ENCODE measurements at places on chromosomes 3 and 15.

DNA sequence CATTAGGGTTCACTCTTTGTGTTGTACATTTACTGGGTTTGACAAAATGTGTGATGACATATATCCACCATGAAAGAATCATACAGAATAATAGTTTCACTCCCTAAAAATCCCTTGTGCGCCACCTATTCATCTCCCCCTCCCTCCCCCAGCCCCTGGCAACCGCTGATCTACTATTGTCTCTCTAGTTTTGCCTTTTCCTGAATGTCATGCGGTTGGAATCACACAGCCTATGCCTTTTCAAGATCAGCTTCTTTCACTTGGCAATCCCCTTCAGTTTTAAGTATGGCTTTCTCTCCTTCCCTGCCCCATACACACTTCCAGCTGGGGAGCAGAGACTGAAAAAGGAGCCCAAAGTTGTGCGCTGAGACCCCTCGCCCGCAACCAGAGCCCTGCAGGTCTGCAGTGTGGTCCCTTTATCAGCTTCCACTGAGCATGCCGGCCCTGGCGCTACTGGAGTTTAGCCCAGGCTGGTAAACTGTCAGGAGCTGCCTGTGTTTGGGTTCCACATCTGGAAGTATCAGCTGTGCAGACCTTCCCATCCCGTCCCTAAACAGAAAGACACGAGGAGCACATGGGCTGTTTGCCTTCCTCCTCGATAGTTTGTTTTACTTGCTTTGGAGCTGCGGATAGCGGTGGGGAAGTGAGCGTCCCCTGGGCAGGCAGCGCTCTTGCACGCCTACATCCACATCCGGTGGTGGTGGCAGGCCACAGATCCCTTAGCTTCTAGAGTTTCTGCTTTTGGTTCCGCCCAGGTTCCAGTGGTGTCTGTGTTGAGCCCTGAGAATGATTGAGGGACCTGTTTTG lies 12.3 kb downstream of the BOC start:
- DNase-seq: no peak

DNA sequence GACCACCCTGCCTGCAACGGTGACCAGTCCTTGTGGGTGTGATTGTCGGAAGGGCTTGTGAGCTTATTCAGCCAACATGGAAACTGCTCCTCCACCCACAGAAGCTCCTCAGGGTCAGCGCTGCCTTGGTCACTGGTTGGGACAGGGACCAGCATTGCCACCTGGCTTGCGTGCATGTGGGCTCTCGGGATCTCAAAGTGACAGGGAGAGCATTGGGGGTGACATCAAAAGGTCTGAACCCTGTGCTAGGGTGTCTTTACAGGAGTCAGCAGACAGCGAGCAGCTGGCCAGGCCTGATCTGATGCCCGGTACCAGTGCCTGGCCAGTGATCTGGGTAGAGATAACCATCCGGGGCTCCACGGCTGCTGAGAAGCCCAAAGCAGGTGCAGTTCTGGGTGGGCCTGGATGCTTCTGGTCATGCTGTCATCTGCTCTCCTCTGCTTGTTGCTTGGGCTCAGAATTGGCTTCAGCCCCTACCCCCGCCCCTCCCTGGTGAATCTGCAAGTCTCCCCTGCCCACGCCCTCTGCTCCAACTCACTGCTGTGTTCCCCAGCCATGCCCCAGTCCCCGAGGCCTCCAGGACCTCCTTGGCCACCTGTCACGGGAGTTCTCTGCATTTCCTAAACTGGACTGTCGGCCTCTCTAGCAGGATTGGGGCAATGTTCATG lies 134.8 kb downstream of the NSMCE3 start:
- DNase-seq: no peak

GRCh38 chr3:50436114-50436674 lies 67.2 kb downstream of the CACNA2D2 start:
- DNase-seq: peak; percentile 73

DNA sequence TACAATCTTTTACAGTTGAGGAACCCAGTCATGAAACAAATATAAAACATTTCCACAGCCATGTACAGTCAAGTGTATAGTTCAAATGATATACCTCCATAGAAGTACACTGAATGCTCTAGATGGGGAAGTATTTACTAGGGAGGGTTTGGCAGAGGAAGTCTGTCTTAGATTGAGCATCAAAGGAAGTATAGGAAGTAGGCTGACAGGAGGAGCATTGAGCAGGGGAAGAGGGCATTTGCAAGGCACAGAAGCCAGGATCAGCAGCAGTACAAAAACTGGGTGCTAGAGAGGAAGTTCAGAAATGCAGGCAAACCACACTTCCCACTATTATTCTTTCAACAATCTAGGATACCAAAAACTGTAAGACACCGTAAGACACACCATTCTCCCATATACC lies 122.6 kb downstream of the ANO10 start:
- DNase-seq: no peak

DNA sequence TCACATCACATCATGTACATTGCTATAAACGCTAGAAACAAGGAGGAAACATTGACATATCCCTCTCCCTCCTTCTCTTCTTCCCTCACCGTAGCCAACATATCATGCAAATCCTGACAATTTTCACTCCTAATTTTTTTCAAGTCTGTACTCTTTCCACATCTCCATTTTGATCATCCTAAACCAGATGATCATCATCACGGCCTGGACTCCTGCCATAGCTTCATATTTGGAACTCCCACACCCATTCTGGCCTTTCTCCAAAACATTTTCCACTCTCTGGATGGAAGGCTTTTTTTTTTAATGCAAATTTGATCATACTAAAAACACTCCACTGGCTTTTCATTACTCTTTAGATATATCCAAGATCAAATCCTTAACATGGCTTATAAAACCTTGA lies 248.0 kb upstream of the CNTN3 start:
- DNase-seq: no peak

- DNase-seq: no peak
These were observed 142.0 kb downstream of the NAALADL2 start for GRCh38 chr3:175001091-175001490.

DNA sequence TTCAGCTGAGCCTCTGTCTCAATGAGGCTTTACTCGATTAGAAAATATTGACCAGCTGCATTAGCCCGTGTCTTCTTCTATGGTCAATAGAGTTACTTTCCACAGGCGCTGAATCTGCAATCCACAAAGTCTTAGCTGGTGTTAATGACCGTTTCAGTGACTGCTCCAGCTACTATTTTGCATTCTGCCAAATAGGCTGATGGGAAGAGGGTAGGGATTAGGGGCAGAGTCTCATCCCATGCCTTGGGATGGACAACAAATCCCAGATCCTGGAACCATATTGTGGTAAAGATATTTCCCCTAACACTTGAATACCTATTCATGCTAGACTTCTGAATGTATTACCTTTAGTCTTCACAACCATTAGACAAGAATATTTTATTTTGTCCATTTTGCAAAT lies 29.5 kb upstream of the MAGI1 start:
- DNase-seq: no peak

DNA sequence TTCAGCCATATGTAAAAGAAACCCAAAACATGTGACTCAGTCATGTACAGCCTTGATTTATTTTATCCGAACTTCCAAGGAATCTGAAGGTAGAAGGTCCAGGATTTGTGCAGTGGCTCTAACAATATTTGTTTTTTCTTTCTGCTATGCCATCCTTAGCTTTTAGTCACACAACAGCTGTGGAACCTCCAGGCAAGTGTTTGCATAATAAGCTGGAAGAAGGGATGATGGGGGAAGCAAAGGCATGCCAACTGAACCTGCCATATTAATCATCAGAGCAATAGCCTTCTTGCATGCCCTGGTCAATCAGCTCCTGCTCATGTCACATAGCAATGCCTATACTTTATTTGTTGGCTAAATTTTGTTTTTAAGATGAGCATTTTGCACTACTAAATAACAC lies 444.7 kb upstream of the ARPP21 start:
- DNase-seq: no peak

- no peak for DNase-seq
These were observed 138.6 kb downstream of the PDCD6IP start for GRCh38 chr3:33936921-33937525.

GRCh38 chr15:83470887-83471286 lies 23.7 kb downstream of the SH3GL3 start:
- DNase-seq: no peak

- no peak for DNase-seq
These were observed 12.0 kb downstream of the NME9 start for GRCh38 chr3:138317687-138318086.

GRCh38 chr3:104460477-104461406 lies 906.0 kb upstream of the ALCAM start:
- no peak for DNase-seq

GRCh38 chr3:18703798-18704197 lies 278.7 kb upstream of the SATB1 start:
- DNase-seq: no peak

DNA sequence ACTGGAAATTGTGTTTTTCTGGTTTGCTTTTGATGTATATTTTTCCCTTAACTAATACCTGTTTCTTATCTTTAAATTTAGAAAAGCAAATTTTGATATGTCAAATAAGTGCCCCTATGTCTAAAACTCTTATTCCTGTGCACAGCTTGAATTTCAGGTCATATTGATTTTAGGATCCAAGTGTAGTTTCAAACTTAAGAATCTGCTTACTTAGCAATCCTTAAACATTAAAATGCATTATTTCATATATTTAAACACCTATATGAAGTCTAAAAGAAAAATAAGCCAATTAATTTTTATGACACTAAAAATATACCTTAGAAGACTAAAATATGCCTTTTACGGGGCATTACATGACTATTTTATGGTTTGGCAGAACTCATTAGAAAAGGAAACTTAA lies 59.2 kb downstream of the NECTIN3 start:
- DNase-seq: no peak

GRCh38 chr3:72301779-72302178 lies 516.8 kb upstream of the PROK2 start:
- no peak for DNase-seq

DNA sequence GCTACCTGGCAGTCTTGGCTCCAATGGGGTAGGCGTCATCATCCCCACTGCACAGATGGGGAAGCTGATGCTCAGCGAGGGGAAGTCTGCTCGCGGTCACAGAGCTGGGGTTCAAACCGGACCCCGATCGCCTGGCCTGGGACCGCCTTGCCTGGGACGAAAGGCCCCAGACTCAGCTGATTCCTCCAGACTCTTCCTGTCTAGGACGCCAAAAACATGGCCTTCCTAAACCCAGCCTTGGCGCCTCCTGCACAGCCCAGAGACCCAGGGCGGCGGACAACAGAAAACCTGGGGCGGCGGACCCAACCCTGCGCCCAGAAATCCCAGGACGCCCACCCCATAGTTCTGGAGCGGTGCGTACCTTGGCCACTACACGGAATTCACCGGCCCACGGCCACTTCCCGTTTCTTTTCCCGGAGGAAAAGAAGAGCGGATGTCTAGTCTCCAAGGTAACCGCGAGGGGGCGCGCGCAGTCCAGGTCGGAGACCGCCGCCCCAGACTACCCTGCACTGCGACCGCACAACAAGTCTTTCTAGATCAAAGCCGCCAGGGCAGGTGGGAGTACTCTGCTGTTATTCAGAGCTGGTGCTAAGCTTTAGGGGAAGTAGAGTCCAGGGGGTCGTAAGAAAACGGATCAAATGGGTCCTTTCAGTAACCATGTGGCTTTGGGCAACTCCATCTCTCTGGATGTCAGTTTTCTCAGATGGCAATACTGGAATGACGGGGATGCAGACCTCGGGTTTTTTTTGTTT lies 4.9 kb upstream of the IL17RD start:
- peak; percentile 64 for DNase-seq

- no peak for DNase-seq
These were observed 35.2 kb upstream of the SLC41A3 start for GRCh38 chr3:126119008-126119675.

DNA sequence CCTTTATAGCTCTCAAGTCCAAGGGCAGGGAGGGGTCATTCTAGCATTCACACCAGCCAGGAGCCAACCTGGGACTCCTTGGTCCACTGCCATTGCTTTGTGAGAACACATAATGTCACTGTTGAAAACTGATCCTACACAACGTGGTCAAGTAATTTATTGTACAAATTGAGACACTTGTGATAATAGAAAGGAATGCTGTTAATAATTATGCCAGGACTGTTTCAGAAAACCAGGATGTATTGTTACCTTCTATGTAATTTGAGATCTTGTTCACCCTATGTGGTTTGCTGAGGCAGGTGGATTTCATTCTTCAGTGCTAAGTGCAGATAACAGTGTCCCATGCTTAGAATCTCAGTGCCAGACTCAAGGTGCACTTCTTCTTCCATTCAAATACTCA lies 33.3 kb downstream of the TMCO5A start:
- DNase-seq: no peak

- no peak for DNase-seq
These were observed 16.7 kb downstream of the CACNA2D3 start for GRCh38 chr3:54138937-54139547.

DNA sequence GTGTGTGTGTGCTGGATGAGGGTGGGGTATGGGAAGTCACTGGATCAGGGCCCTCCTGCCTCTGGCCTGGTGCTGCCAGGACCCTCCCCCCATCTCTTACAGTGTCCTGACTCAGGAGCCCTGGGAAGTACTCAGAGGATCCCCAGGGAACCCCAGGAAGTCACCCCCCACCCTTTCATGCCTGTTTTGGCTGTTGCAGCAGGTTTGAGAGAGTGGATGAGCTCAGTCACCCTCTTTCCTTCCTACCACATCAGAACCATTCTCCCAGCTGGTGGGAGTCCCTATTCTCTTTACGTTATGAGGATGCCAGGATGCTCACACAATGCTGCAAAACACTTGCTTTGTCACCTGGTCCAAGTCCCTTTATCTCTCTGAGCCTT lies 59.0 kb downstream of the BDH1 start:
- DNase-seq: no peak

- DNase-seq: no peak
These were observed 119.3 kb upstream of the CHD2 start for GRCh38 chr15:92780843-92781242.

- peak; percentile 23 for DNase-seq
These were observed 9.9 kb downstream of the KY start for GRCh38 chr3:134640872-134641470.

DNA sequence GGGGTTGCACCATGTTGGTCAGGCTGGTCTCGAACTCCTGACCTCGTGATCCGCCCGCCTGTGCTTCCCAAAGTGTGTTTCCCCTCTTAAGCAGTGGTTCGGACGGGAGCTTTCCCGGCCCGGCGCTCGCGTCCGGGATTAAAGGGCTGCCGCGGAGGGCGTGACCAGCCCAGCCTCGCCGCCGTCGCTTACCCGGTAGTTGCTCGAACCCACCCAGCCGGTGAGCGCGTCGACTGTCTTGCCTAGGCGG lies 513 bp downstream of the CLASP2 start:
- peak; percentile 60 for DNase-seq

DNA sequence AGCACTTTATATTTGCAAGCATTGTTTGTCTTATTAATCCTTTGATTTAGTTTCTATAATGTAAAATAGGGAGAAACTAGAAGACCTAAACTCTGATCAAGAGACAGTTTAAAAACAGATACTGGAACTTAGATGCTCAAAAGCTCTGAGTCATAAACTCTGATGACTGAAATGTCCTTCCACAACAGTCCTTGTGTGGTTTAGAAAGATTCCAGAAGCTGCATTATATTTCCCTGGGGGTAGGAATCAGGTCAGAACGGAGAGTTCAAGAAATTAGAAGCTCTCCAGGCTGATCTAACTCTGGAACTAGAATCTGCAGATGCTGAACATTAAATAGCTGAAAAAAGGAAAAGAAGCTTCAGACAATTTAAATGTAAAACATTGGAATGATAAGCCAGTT lies 18.3 kb upstream of the ONECUT1 start:
- no peak for DNase-seq

GRCh38 chr3:27633224-27633545 lies 88.9 kb downstream of the EOMES start:
- DNase-seq: no peak

All from CD4-positive, alpha-beta T cell treated with Interleukin-15 for 1 hour (primary cell).